ENCODE measurements at places on chromosomes 5 and 9.
A peak's percentile ranks its signal among the peaks of the same experiment; 100 is the strongest.

DNA sequence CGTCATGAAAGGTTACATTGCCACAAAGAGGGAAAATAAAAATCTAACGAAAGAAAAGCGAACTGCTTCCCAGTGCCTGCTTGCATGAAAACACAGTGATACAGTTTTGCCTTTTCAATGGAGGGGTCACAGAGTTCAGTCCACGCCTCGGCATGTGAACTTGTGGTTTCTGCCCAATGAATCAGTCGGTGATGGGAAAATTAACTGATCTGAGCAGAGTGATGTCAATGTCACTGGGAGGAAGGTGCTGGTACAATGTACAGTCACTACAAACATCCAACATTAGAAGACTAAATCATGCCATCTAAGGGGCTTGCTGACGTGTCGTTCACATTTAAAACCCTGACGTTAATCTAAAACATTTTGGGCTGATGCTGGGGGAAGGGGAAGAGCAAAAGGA is 151.8 kb upstream of the MSX2 start:
- no peak for DNase-seq

- DNase-seq = no peak
Observed at GRCh38 chr5:80181618-80182211, 74.1 kb downstream of the SERINC5 start.

- no peak for DNase-seq
Observed at GRCh38 chr9:137552022-137552768, 516 bp downstream of the MRPL41 start.

GRCh38 chr9:90783552-90783951 is 18.1 kb upstream of the SYK start:
- no peak for DNase-seq

- no peak for DNase-seq
Observed at GRCh38 chr9:94644543-94644942, 5.2 kb upstream of the FBP1 start.

DNA sequence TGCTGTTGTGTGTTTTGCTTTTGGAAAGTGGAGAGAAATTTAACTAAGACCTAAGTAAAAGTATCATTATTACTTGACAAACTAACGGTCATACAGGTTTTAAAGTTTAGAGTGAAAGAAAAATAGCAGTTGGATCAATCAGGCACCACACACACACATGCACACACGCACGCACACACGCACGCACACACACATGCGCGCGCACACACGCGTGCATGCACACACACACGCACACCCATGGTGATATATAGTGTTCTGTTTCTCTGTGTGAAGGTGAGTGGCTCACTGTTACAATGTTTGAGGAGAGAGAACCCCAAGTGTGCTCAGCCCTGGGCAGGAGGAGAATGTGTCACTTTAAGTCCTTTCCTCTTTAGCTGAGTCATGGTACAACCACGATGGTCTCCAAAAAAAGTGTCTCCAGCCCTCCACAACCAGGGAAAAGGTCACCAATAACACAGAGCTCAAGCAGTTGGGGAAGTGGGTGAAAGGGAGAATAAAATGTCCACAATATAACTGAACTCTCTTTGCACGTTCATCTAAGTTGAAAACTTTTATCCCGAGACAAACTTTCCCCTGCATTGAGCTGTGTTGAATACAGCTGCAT is 3.2 kb downstream of the ZNF366 start:
- no peak for DNase-seq

- DNase-seq = no peak
Observed at GRCh38 chr5:36066540-36067210, at the start of gene UGT3A2. TSS of gene UGT3A2 (minus strand) at chr5:36066882. CDS start at chr5:36066789, 93 bp downstream.

DNA sequence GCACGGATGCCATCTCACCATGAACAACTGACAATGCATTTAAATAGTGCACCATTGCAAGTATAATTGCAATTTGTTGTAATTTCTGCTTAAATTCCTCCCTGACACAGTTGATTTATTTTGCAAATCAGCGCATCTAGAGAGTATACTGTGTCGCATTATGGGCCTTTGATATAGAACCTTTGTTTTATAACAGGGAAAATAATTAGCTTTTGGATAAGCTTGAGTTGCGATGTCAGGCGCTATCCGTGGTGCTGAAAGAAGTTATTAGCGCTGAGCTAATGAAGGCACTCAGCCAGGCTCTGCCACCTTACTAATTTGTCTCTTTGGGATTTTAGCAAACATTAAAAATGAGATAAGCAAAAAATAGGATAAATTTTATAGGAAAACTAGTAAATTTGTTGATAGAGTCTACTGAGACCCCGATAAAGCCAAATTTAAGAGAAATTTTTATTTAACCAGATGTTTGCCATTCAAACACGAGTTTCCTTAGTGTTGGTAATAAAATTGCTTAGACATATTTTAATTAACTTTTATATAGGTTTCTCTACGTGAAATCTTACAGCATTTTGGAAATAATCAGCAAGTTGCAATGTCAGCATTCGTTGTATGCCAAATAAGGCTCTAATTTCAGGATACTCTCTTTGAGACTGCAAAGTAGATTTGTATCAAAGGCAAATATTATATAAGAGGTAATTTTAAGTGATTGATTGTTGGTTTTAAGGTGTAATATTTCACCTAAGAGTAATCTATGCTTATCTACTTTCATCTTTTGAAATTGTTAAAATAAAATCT is 355.5 kb downstream of the TLR4 start:
- DNase-seq = no peak

GRCh38 chr9:101342595-101342994 is 42.2 kb downstream of the BAAT start:
- DNase-seq = no peak

DNA sequence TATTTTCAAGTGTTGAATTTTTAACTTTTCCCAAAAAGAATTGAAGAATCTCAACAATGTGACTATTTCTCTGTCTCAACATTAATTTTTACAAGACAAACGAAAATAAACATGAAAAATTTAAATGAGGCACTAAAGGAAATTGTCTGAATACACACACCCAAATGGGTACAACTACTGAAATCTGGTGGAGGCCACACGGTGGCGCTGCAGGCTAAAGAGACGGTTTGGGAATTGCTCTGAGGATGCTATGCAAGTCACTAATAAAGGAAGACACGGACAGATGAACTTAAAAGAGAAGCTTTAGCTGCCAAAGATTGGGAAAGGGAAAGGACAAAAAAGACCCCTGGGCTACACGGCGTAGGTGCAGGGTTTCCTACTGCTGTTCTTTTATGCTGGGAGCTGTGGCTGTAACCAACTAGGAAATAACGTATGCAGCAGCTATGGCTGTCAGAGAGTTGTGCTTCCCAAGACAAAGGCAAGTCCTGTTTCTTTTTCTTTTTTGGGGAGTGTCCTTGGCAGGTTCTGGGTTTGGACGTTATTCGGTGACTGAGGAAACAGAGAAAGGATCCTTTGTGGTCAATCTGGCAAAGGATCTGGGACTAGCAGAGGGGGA is at the start of gene PCDHB10:
PCDHB10 (plus strand) TSS at position 244 of the 616 bp plus-strand sequence; CDS start at position 444, 200 bp downstream.
- DNase-seq = no peak

DNA sequence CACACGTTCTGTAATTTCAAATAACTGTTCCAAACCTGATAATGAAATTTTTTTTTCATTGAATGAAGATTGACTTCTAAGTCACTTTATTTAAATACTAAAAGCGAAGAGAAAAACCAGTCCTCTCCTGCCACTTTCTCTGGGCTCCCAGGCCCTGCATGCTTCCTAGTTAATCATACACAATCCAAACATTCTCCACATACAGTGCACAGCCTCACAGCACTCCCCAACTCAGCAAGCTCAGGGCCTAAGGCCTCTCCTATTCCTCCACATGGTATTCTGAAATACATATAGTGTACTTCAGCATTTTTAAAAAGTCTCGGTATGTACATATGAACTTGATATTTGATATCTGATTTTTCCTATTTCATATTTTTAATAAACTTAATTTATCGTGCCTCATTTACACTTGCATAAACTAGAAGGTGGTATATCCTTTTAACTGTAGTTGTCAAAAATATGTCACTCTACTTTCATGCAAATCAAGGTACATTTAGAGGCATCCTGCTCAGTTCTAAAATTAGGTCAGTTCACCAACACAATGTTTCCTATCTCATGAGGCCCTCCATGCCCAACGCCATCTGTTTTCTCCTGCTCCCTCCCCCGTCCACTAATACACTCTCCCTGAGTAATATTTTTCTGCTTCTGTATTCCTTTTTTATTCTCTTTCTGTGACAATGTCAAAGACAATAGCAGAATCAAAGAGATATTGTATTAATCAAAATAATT is 206.7 kb downstream of the ARRDC3 start:
- no peak for DNase-seq

- no peak for DNase-seq
Observed at GRCh38 chr5:66828548-66829357, 232.6 kb downstream of the MAST4 start.

GRCh38 chr5:94397508-94397907 is 220.9 kb downstream of the KIAA0825 start:
- DNase-seq = no peak

DNA sequence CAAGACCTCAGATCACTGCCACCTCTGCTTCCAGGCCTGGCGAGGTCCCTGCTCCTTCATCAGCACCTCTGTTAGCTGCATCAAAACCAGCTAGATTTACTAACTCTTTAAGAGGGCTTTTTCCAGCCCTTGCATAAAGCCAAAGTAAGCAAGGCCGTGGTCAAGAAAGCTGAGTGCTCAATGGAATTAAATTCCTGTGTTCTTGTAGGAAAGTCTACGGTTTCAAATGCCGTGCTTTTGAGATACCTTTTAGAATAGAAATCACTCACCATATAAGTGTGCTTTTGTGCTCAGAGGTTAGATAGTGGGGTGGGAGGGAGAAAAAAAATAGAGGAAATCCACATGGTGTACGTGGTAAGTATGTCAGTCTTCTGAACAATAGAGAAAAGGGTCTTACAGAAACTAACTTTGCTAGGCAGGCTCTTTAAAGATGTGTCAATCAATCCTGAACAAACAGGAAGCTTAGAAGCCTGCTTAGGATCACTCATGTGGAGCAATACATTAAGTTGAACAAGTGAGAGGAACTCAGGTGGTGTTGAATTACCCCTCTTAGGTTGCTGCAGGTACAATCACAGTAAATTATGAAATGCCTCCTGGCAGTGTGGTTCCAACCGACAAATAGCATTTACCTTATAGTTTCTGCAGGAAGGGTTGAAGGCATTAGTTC is 79.7 kb downstream of the SEMA6A start:
- DNase-seq = no peak

- DNase-seq = no peak
Observed at GRCh38 chr5:16464664-16465543, 696 bp downstream of the ZNF622 start.

DNA sequence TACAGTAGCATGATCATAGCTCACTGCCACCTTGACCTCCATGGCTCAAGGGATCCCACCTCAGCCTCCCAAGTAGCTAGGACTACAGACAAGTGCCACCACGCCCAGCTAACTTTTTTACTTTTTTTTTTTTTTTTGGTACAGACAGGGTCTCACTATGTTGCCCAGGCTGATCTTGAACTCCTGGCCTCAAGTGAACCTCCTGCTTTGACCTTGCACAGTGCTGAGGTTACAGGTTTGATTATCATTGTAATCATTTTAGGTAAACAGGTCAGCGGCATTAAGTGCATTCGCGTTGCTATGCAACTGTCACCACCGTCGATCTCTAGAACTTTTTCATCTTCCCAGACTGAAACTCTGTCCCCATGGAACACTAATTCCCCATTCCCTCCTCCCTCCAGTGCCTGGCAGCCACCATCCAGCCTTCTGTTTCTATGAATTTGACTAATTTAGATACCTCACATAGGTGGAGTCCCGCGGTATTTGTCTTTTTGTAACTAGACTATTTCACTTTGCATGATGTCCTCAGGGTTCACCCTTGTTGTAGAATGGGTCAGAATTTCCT is 5.8 kb upstream of the CARD19 start:
- DNase-seq = no peak

- no peak for DNase-seq
Observed at GRCh38 chr9:34694811-34695210, 3.7 kb upstream of the CCL19 start.

DNA sequence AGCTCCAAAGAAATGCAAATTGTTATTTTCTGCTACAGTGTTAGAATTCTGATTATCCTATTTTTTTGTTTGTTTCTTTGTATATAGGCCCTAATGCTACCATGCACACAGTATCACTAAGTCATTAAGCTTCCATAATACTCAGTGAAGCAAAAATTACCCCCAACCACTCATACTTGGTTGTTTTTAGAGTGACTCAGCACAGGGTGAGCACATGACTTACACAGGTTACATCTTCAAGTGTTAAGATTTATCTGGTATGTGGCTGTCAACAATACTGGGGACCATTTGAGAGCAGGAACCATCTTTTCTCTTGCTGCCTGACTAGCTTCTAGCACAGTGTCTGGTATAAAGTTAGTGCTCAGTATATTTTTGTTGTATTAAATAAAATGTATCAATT is 255.8 kb upstream of the SLC24A2 start:
- no peak for DNase-seq

GRCh38 chr5:172115541-172115982 is 72.5 kb downstream of the STK10 start:
- DNase-seq = no peak

- no peak for DNase-seq
Observed at GRCh38 chr5:132467287-132467984, 23.1 kb downstream of the IRF1 start.

GRCh38 chr5:91140657-91141056 is 242.5 kb downstream of the ARRDC3 start:
- DNase-seq = no peak

- DNase-seq = no peak
Observed at GRCh38 chr9:33228606-33229005, 11.4 kb upstream of the SPINK4 start.

- no peak for DNase-seq
Observed at GRCh38 chr5:133559960-133560359, 52.4 kb downstream of the FSTL4 start.

- no peak for DNase-seq
Observed at GRCh38 chr9:117704597-117704996, 394 bp downstream of the TLR4 start.

DNA sequence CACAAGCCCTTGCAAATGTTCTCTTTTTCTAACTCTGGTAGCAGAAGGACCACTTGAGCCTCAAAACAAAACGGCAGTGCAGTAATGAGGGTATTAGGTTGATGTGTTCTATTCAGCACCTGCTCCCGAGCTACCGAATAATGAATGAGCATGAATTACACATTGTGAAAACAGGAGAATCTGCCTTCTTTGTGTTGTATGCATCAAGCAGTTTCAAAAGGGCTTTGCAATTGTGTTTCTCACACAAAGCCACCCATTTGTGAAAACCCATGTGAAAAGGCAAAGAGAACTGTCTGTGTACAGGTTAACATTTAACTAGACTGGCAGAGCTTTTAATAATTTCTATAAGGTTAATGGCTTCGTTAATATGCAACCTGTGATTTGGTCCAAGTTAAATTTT is 97.8 kb downstream of the STK32A start:
- DNase-seq = no peak

GRCh38 chr5:74953937-74954720 is 87.9 kb upstream of the FAM169A start:
- DNase-seq = no peak

DNA sequence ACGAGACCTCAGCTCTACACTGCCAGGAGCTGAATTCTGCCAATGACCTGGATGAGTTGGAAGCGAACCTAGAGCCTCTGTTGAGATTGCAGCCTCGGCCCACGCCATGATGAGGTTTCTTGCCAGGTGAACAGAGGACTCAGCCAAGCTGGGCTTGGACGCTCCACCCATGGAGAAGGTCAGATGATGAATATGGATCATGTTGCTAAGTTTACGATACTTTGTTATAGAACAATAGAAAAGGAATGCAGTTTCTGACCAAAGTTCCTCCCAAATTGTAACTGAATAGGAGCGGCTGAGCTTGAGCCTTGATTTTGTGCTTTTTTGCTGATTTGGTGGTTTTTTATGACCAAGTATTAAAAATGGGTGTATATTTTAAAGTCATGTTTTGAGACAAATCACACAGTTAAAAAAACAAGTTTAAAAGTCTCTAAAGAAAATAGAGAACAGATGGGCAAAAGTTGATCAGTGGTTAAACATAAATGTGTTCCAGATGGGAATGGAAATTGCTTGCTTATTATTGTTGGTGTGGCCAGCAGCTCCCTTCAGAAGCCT is 32.9 kb downstream of the ROPN1L start:
- DNase-seq = peak; percentile 26

Data from NCI-H446 treated with DMSO at 0.1 percent for 48 hours (cell line).